ENCODE measurements at places on chromosomes 16 and 17.

- no peak for DNase-seq
Observed at GRCh38 chr17:32020943-32021614, 13.9 kb downstream of the LRRC37B start.

GRCh38 chr16:84821728-84822689, 2.2 kb downstream of the CRISPLD2 start:
- peak; percentile 47 for DNase-seq

DNA sequence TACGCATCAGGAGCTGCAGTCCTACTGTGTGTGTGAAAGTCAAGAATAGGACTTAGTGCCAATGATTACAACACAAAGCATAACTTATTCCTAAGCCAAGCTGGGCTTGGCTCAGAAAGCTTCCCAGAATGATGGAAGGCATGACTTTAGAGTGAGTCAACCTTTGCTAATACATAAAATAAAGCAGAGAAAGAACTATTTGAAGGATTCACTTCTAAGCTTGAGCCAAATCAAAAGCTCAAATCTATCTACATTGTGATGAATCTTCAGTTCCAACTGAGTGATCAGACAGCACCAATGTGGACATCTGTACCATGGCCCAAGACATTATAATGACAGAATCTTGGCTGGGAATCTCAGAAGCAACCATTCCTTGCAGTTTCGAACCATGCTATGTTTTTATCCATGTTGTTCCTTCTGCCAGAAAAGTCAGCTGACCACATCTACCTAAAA, 41.4 kb downstream of the SMG6 start:
- DNase-seq = no peak

GRCh38 chr17:28716740-28717577, 709 bp downstream of the RAB34 start:
- DNase-seq = no peak

DNA sequence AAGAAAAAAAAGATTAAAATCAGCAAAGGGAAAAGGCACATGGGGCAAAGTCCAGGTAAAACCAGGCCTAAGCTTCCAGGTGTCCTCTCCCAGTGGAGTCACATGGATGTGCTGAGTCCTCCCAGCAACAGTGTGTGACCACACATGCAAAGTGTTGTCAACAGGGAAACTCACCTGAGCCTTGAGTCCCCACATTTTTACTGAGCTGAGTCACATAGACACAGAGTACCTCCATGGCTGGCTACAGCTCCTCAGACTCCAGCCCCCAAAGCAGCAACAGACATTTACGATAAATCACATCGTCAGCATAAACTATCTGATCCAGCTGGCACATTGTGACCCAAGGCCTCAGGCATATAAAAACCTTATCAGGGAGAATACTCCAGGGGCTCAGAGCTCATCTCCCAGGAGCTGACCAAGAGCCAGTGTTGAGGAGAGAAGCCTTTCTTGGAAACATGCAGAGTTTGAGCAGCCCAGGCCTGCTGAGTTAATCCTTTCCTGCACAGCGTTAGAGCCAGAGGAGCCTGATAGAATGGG, 20.5 kb downstream of the ERCC4 start:
- DNase-seq = no peak

GRCh38 chr16:1659031-1659430, 19.0 kb upstream of the JPT2 start:
- DNase-seq = no peak

- no peak for DNase-seq
Observed at GRCh38 chr17:67198131-67198530, 46.9 kb downstream of the HELZ start.

GRCh38 chr16:83013071-83013470, 386.3 kb downstream of the CDH13 start:
- DNase-seq = no peak

DNA sequence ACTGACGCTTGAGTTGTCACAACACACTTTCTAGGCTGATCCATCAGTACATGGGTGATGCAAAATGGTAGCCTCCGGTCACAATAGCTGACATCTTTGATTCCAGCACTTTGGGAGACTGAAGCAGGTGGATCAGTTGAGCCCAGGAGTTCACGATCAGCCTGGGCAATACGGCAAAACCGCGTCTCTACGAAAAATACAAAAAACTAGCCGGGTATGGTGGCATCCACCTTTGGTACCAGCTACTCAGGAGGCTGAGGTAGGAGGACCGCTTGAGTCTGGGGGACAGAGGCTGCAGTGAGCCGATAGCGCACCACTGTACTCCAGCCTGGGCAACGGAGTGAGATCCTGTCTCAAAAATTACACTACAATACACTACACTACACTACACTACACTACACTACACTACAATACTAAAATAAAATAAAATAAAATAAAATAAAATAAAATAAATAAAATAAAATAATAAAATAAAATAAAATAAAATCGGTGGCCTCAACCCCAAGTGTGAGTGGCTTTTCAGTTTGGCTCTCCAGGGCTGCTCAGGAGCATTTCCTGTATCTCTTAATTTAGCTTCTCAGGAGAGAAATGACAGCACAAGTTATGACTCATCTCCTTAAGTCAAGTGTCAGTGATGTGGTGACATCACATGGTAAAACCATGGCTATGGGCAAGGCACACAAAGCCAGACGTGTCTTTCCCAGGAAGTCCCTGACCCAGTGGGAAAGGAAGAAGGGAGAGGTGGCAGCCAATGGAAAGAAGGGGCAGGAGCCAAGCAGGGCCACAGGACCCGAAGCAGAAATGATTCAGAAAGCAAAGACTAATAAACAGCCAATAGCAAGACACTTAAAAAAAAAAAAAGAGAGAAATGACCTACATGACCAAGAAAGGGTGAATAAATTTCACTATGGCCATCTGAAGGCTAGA, 75.3 kb upstream of the TBC1D3K start:
- peak; percentile 85 for DNase-seq

- DNase-seq = no peak
Observed at GRCh38 chr16:46713634-46714033, 24.2 kb downstream of the ORC6 start.

- DNase-seq = no peak
Observed at GRCh38 chr17:35891269-35891668, 11.1 kb upstream of the CCL5 start.

DNA sequence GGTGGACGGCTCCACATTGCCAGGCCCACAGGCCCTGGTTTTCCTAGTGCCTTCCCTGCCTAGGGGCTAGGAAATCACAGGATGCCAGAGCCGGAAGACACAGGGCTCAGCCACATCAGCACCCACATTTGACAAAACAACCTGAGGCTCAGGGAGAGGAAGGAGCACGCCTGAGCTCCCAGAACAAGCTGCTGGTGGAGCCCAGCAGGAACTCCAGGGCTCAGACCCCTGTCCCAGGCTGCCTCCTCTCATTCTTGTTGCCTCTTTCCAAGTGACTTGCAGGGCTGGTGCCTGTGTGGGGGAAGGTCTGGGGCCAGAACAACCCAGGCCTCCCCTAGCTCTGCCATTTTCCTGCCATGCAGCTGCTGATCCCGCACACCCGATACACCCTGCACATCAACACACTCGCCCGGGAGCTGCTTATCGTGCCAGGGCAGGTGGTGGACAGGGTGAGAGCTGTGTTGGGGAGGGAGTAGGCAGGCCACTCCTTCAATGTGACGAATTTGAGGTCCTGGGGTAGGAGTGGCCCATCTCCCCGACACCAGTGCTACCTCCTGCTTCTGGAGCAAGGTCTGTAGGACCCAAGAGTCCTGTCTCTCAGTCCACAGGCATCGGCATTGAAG, 7.6 kb downstream of the ALOX15B start:
- no peak for DNase-seq

DNA sequence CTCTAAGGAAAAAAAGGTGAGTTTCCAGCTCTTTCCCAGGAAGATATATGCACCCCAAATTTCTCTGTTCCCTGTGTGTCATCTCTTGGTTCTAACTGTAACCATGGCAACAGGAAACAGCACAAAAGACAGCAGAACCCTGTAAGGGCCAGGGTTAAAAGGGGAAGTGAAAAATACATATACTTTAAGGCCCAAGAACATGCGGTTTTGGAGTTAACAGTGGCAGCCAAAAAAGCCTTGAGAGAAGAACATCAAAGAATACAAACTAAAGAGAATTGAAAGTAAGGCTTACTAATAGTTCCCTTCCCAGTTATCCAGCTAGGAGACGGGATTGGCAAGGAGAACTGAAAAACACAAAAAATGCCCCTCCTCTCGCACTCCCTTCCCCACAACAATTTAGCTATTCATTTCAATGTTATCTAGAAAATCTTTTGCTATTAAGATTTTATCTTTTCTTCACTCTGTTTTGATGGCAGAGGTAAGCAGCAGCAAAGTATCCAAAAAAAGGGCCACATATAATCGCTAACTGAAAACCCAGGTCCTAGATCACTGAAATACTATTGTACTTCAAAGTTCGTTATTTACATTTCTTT, 1.5 kb downstream of the SPOP start:
- DNase-seq = peak; percentile 83

- DNase-seq = no peak
Observed at GRCh38 chr16:87491522-87492290, 1.1 kb downstream of the ZCCHC14 start.

- DNase-seq = no peak
Observed at GRCh38 chr17:44091200-44091997, 20.9 kb downstream of the G6PC3 start.

GRCh38 chr16:74558873-74559272, 48.0 kb downstream of the GLG1 start:
- no peak for DNase-seq

- no peak for DNase-seq
Observed at GRCh38 chr16:85276258-85276657, 164.0 kb upstream of the CIBAR2 start.

DNA sequence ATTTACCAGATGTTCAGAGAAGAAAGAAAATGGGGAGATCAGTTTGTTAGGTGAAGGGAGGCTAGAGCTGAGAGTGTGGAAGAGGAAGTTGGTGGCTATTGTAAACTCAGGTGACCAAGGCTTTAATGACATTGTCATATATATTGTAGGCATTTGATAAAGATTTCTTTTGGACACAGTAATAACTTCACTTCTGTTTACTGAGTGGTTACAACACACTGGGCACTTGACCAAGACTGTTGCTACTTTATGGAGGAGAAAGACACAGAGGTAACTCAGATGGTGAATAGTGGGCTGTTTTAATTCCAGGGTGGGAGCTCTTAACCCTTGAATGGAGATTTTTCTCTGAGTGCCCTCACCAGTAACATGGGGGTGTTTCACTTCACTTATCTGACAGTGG, 46.0 kb downstream of the TNRC6A start:
- no peak for DNase-seq

DNA sequence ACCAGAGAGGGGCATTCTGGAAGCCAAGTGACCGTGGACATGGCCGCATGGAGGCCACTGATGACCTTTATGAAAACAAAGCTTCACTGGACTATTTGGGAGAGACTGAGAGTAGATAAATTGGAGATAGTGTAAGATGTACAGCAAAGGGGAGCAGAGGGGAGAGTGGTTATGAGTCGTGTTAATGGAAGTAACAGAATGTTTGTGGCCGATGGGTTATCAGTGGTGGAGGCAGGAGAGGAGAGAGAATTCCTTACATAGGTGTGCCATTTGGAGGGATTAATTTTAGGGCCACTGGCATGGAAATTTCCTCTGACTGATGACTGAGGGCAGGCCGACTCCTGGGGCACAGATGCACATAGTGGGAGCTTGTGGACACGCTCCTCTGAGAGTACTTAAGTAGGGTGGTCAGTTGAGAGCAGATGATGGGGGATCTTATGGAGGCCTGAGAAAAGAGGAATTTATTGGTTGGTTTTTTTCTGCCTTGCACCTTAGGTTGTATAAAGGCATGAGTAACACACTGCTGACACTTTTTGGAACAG, 19.2 kb downstream of the PRPSAP2 start:
- DNase-seq = no peak

- peak; percentile 95 for DNase-seq
Observed at GRCh38 chr17:74520790-74521480, 10.3 kb downstream of the CD300LB start.

DNA sequence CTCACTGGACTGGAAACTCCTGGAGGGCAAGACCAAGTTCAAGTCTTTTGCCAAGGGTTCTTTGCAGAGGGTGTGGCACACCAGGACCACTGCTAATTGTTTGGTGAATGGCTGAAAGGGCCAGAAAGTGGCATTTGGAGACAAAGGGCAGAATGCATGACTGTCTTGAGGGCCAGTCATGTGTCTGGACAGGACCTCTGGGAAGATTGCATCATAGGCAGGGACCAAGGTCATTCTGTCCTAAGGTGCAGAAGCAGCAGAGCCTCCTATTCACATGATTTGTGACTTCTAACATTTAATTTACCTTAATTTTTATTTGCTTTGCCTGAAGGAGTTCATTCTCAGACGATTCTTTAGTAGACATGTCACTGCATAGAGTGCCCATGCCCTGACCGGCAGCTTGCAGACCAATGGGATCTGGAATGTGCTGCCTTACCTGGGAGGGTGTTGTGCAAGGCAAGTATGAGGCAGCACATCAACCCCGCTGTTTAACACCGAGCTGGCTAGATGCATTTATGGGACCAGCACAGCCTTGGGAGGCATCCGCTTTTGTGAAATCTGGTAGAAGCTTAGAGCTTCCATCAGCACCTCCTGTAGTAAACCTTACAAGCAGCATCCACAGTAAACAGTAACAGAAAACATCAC, 62.3 kb upstream of the MAF start:
- DNase-seq = no peak

DNA sequence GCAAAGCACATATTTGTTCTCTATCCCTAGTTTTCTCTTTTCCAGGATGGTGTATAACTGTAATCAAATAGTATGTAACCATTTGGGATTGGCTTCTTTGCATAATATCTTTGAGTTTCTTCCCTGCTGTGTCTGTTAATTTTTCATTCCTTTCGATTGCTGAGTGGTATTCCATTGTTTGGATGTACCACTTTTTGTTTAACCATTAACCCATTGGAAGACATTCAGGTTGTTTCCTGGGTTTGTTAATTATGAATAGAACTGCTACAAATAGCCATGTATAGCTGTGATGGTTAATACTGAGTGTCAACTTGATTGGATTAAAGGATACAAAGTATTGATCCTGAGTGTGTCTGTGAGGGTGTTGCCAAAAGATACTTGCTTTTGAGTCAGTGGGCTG, 4.6 kb upstream of the SLFN13 start:
- no peak for DNase-seq

DNA sequence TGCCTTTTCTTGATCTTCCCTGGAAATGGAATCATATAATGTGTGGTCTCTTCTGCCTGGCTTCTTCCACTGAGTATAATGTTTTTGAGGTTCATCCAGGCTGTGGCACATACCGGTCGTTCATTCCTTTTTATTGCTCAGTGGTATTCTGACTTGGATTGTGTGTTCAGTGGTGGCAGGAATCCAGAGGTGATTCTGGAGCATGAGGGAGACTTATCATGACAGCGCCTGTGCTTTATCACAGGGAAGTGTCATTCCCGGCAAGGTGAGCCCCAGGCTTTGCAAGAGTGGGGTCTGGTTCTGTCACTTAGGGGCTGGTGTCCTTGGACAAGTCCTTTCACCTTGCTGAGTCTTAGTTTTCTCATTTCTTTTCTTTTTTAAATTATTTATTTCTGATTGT, 53.0 kb downstream of the IRX3 start:
- DNase-seq = no peak

DNA sequence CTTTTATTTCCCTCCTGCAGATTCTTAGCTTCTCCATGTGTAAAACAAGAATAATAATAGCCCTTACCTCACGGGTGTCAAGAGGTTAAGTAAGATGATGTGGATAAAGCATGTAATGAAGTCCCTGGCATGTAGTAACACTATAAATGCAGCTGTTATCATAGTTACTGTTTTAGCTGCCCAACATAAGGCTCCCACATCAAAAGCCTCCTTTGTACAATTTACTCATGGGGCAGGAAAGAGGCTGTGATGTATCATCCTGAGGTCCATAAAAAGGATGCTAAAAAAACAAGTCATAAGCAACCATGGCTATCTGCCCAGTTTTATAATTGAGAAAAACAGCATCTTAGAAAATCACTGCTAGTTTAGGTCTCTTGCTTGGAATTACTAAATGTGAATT, 339.7 kb downstream of the CA10 start:
- no peak for DNase-seq

Measured in inflammatory macrophage treated with lipopolysaccharide for 1 hour (primary cell).